Stimulated activated CD4-positive, alpha-beta T cell treated with anti-CD3 and anti-CD28 coated beads, Interleukin-1b, Interleukin-23, amount 100 ng/mL, for 1 hour (primary cell): ENCODE measurements at places on chromosomes 12 and 14.

GRCh38 chr12:128637642-128638606 is 185.8 kb downstream of the SLC15A4 start:
- no peak for DNase-seq

GRCh38 chr12:47328831-47329545 is 249.2 kb upstream of the AMIGO2 start:
- DNase-seq = no peak

- no peak for DNase-seq
Measured at GRCh38 chr14:93040982-93041381, 74.7 kb downstream of the ITPK1 start.

- no peak for DNase-seq
Measured at GRCh38 chr12:68786929-68787328, 21.0 kb upstream of the MDM2 start.

GRCh38 chr14:78951602-78952001 is 781.4 kb downstream of the NRXN3 start:
- DNase-seq = no peak

GRCh38 chr12:114767906-114768722 is 84.1 kb upstream of the TBX3 start:
- DNase-seq = no peak

GRCh38 chr12:8603856-8604255 is 8.8 kb downstream of the AICDA start:
- no peak for DNase-seq

GRCh38 chr12:27550653-27550975 is 26.6 kb downstream of the PPFIBP1 start:
- no peak for DNase-seq

DNA sequence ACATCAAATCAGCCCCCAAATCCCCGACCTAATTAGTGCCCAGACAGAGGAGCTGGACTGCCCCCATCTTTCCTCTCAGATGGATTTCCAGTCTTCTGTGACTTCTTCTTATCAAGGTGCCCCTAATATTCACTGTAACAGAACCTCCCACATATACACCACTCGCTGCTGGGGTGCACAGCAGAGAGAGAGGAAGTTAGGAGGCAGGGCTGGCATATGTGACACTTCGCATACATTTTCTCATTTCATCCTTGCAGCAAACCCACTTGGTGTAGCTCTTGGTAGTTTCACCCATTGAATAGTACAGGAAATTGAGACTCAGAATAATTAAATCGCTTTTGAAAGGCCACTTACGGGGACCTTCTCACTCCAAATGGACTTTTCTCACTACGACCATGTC is 56.5 kb upstream of the CCND2 start:
- no peak for DNase-seq

- no peak for DNase-seq
Measured at GRCh38 chr12:50740307-50740706, 23.6 kb upstream of the ATF1 start.

DNA sequence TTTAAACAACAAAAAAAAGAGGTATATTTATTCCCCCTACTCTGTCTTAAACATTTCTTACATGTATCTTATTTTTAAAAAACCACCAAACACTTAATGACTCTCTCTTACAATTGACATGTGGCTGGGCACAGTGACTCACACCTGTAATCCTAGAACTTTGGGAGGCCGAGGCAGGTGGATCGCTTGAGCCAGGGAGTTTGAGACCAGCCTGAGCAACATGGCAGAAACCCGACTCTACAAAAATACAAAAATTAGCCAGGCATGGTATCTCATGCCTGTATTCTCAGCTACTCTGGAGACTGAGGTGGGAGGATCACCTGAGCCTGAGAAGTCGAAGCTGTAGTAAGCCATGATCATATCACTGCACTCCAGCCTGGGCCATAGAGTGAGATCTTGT is 16.0 kb downstream of the SLC41A2 start:
- DNase-seq = no peak
